NCI-H2081 (cell line): ENCODE measurements at places on chromosomes 4 and X.

- DNase-seq, result no peak
These were observed 407.6 kb upstream of the NDST3 start for GRCh38 chr4:117626664-117627063.

- no peak for DNase-seq
These were observed 273.7 kb downstream of the SMARCA1 start for GRCh38 chrX:129249563-129249962.

GRCh38 chr4:139603576-139604410 is 47.8 kb upstream of the SETD7 start:
- peak; percentile 14 for DNase-seq

GRCh38 chrX:110853610-110854009 is 58.0 kb upstream of the CHRDL1 start:
- DNase-seq, result peak; percentile 91

DNA sequence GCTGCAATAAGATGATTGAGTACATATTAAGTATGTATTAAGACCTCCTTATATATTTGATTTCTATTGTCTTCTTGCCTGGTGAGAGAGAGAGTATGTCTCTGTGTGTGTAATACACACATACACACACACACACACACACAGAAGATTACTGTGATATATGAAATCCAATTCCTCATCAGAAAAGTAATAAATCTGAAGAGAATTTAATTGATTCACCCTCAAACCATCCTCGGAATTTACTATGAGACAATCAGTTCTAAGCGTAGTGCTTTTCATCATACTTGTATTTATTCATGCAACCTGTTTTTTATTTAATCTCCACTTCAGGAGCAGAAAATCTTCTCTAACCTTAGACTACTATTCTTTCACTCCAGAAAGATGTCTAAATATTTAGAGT is 62.3 kb upstream of the TLL1 start:
- DNase-seq, result no peak

- DNase-seq, result peak; percentile 98
These were observed at the start of gene ARAF for GRCh38 chrX:47560934-47561658. TSS of gene ARAF (plus strand) at chrX:47561205. CDS start at chrX:47562968, 1,763 bp downstream.

DNA sequence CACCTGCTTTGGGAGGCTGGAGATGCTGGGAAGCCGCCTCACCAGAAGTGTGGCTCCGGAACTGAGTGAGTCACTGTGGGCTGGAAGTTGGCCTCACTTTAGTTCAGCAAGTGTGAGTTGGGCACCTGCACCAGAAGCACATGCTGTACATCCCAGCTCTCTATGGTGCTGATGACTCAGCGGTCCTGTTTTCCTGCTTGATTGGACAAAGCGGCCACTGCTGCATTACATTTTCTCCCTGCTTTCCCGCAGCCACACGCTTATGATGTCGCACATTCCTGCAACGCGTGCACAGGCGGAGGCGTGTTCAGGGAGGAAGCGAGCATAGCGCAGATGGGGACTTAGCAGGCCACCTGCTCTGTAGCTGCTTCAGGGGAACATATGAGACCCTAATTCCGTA is 26.7 kb upstream of the CLDN34 start:
- no peak for DNase-seq

- peak; percentile 78 for DNase-seq
These were observed 449 bp downstream of the FBXL5 start for GRCh38 chr4:15654593-15655222.

- peak; percentile 58 for DNase-seq
These were observed 261.2 kb upstream of the GPC4 start for GRCh38 chrX:133676344-133677122.
